ENCODE measurements at places on chromosomes 13 and 19. TPM values are rescaled to one million over a fixed set of nuclear protein-coding genes. Genes with fewer than 3 reads are reported as not detected.
A peak's percentile ranks its signal among the peaks of the same experiment; 100 is the strongest.

The CRB3 gene
- polyA plus RNA-seq, result not detected

- H3K4me3 ChIP-seq, result no peak overlapping the region
- no peak for DNase-seq
- peaks cover 40% of the 10 kb centered on the region for H3K36me3 ChIP-seq
- no peaks in the 10 kb centered on the region for H3K4me1 ChIP-seq
- no peaks in the 10 kb centered on the region for H3K27me3 ChIP-seq
These were observed 150.7 kb upstream of the WASF3 start for GRCh38 chr13:26406791-26407190.

- peak; percentile 67 for DNase-seq
- peaks cover 12% of the 10 kb centered on the region for H3K4me1 ChIP-seq
- H3K36me3 ChIP-seq, result no peaks in the 10 kb centered on the region
- no peak overlapping the region for H3K4me3 ChIP-seq
- H3K27me3 ChIP-seq, result peaks cover 41% of the 10 kb centered on the region
- H3K27ac ChIP-seq, result no peak overlapping the region
These were observed 14.5 kb upstream of the SIGLEC14 start for GRCh38 chr19:51660975-51661600.

DNA sequence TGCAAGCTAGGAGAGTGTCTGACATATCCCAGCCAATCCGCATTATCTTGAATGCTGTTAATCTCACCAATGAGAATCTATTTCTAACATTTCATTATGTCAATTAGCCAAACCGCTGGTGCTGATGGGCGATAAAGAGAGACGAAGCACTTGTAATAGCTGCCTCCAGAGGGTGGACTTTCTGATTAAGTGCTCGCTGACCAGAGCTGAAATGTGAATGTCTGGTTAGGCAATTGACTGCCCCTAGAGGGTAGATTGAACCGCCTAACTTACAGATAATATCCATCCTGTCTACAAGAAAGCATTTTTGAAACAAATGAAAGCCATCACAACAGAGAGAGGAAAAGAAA lies 552 bp upstream of the GRWD1 start:
- DNase-seq, result no peak
- H3K36me3 ChIP-seq, result peaks cover 4% of the 10 kb centered on the region
- H3K27ac ChIP-seq, result peak overlapping the region; percentile 99
- H3K4me3 ChIP-seq, result peak overlapping the region; percentile 95
- peaks cover 9% of the 10 kb centered on the region for H3K27me3 ChIP-seq

The ZNF799 gene
- 9.5 TPM for polyA plus RNA-seq

DNA sequence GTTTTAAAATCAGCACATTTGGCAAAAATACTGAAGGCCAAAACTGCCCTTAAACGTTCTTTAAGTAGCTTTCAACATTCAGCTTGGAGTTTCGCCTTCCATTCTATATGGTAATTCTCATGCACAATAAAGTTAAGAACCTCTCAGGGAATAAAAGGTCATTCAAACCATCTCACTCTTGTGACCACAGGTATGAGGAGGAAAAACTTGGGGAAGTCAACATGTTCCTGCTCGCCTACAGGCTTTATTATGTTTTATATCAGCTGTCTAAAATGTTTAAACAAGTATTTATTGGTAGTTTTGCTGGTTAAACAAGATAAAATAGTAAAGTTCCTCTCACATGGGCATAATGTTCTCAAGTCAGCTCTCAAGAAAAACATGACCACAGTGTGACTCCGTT lies 19.9 kb upstream of the TM9SF2 start:
- H3K27me3 ChIP-seq, result no peaks in the 10 kb centered on the region
- H3K4me3 ChIP-seq, result no peak overlapping the region
- peaks cover under 1% of the 10 kb centered on the region for H3K36me3 ChIP-seq
- H3K27ac ChIP-seq, result no peak overlapping the region
- no peaks in the 10 kb centered on the region for H3K4me1 ChIP-seq

DNA sequence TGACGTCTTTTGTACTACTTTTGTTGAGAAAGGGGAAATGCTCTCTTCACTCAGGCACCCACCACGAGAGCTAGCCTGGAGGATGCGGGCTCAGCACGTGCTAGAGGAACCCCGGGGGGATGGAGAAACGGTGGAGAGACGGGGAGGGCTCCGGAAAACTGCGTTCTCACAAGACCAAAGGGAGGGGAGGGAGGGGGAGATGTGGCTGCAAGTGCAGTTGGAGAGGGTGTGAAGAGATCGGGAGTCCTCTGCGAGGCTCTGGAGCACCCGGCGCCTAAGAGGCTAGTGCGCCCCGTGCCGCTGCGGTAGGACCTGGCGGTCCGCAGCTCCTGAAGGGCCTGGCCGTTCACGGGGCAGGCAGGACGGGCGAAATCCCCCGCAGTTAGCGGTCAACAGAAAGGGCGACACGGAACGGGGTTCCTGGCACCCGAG lies 43.4 kb upstream of the XPO4 start:
- DNase-seq, result peak; percentile 3
- peaks cover 15% of the 10 kb centered on the region for H3K4me1 ChIP-seq
- H3K36me3 ChIP-seq, result peaks cover 4% of the 10 kb centered on the region
- H3K27ac ChIP-seq, result no peak overlapping the region

- H3K27ac ChIP-seq, result no peak overlapping the region
- DNase-seq, result no peak
- H3K4me3 ChIP-seq, result no peak overlapping the region
- H3K4me1 ChIP-seq, result peaks cover 13% of the 10 kb centered on the region
These were observed 9.4 kb downstream of the SCGB2B2 start for GRCh38 chr19:34667349-34668076.

The NOVA2 gene
- polyA plus RNA-seq, result not detected

DNA sequence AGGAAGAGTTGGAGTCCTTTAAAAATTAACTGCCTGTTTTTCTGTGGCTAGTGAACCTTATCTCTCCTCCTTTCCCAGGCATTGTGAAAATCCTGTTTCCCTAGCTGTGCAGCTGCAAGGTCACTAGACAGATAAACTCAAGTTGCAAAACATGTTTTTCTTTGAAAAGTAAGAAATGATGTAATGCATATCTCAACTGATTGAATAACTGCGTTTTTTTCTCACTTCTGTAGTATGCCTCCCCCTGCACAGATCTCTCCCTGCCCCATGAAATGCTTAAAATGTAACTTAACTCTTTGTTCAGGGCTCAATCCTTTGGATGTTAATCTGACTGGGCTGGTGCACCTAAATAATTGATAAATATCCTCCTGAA lies 27.7 kb upstream of the CYSLTR2 start:
- no peak for DNase-seq
- peaks cover 8% of the 10 kb centered on the region for H3K36me3 ChIP-seq
- H3K4me1 ChIP-seq, result no peaks in the 10 kb centered on the region
- H3K27me3 ChIP-seq, result peaks cover 6% of the 10 kb centered on the region
- H3K4me3 ChIP-seq, result no peak overlapping the region
- H3K27ac ChIP-seq, result no peak overlapping the region
